ENCODE measurements at places on chromosomes 2 and 18. TPM values are rescaled to one million over a fixed set of nuclear protein-coding genes. Genes with fewer than 3 reads are reported as not detected.

DLGAP1 gene
- 1.4 TPM for total RNA-seq

RNMT gene
- 30.0 TPM for total RNA-seq

TAF4B gene
- 3.6 TPM for total RNA-seq

IL36G gene
- total RNA-seq = not detected

CLEC4F gene
- total RNA-seq = not detected

TEKT4 gene
- not detected for total RNA-seq

MERTK gene
- 0.65 TPM for total RNA-seq

LGALSL gene
- 11.0 TPM for total RNA-seq

GREB1 gene
- 1.7 TPM for total RNA-seq

ZFAND2B gene
- 27.2 TPM for total RNA-seq

UGT1A7 gene
- not detected for total RNA-seq

MC2R gene
- not detected for total RNA-seq

SDC1 gene
- 4.6 TPM for total RNA-seq

SYT4 gene
- total RNA-seq = under 0.01 TPM

TANC1 gene
- 11.9 TPM for total RNA-seq

CD207 gene
- total RNA-seq = not detected

DYTN gene
- not detected for total RNA-seq

MREG gene
- 2.8 TPM for total RNA-seq

USP40 gene
- total RNA-seq = 40.2 TPM

COLEC12 gene
- total RNA-seq = 109 TPM

LOXL3 gene
- 11.9 TPM for total RNA-seq

STARD6 gene
- total RNA-seq = not detected

MRO gene
- 6.5 TPM for total RNA-seq

ZBTB7C gene
- total RNA-seq = 0.41 TPM
